A549 treated with AZD2906 at 1 μM for 4 hours (cell line): ENCODE measurements at places on chromosomes 5 and 9. TPM values are rescaled to one million over a fixed set of nuclear protein-coding genes. Genes with fewer than 3 reads are reported as not detected.

The SNX30 gene
- 4.5 to 6.6 TPM (median 4.8 TPM) in 5 replicates for total RNA-seq

The THOC3 gene
- total RNA-seq, result 55.9 to 62.9 TPM (median 60.0 TPM) in 5 replicates

The TAF11L3 gene
- total RNA-seq, result not detected in 5 replicates

The GPR150 gene
- 0.07 to 0.20 TPM (median 0.13 TPM) in 5 replicates for total RNA-seq

The FGF18 gene
- total RNA-seq, result 2.2 to 4.0 TPM (median 3.2 TPM) in 5 replicates

The RASEF gene
- total RNA-seq, result 6.2 to 6.8 TPM (median 6.6 TPM) in 5 replicates

The ADAMTS6 gene
- total RNA-seq, result 0.03 to 0.08 TPM (median 0.06 TPM) in 4 of 5 replicates, not detected in the other

The SPATA31D4 gene
- total RNA-seq, result not detected in 5 replicates

The SEPTIN8 gene
- 17.8 to 21.9 TPM (median 19.3 TPM) in 5 replicates for total RNA-seq

The SLC1A1 gene
- total RNA-seq, result 0.88 to 1.2 TPM (median 1.2 TPM) in 5 replicates

The SLC25A2 gene
- not detected in 5 replicates for total RNA-seq

The LCN1 gene
- 0.17 to 0.26 TPM (median 0.20 TPM) in 3 of 5 replicates, not detected in the others for total RNA-seq
